Stimulated activated CD8-positive, alpha-beta memory T cell treated with anti-CD3 and anti-CD28 coated beads, Interleukin-15, amount 100 ng/mL, for 1 hour (primary cell): ENCODE measurements at places on chromosomes 3 and 15.

GRCh38 chr3:106957029-106957428 is 420.2 kb upstream of the CCDC54 start:
- DNase-seq = no peak

GRCh38 chr3:33962396-33962795 is 164.0 kb downstream of the PDCD6IP start:
- DNase-seq = no peak

DNA sequence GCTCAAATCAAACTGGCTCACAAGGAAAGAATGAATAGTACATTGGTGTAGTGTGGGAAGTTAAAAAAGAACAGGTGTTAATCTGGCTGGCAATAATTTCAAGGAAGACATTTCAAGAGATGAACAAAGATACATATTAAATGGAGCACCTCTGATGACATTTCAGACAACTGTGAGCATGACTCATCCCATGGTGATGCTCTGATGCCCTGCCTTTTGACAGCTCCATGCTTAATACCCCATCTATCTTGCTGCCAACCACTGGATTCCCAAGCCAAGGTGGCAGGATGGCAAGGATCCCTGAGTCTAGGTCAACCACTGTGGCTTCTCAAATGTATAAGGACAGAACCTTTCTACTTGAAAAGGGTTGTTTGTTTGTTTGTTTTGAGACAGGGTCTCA is 29.3 kb downstream of the LRRC2 start:
- DNase-seq = no peak

DNA sequence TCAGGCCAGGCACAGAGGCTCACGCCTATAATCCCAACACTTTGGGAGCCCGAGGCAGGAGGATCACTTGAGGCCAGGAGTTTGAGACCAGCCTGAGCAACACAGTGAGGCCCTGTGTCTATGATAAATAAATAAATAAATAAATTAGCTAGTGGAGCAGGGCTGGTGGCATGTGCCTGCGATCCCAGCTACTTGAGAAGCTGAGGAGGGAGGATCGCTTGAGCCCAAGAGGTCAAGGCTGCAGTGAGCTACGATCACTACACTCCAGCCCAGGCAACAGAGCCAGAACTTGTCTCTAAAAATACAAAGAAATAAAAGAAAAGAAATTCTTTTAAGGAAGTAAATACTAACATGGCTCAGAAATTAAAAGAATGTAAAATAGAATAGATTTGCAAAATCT is 91.8 kb downstream of the LIPC start:
- no peak for DNase-seq

GRCh38 chr3:3053974-3054373 is 56.2 kb downstream of the IL5RA start:
- no peak for DNase-seq

DNA sequence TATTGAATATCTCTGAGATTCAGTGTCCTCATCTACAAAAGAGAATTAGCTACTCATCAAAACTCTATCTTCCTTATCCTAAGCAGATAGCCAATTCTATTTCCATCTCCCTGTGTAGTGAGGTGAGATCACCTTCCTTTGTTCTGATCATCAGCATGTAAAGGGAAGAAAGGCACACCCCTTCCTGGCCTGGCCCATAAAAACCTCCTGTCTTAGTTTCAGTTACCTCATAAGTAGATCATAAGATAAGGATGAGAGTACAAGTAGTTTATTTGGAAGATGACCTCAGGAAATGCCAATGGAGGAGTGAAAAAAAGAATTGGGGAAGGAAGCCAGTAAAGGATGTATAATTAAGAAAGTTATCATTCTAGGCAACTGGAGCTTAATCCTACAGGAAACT is 114.5 kb upstream of the GADL1 start:
- no peak for DNase-seq

DNA sequence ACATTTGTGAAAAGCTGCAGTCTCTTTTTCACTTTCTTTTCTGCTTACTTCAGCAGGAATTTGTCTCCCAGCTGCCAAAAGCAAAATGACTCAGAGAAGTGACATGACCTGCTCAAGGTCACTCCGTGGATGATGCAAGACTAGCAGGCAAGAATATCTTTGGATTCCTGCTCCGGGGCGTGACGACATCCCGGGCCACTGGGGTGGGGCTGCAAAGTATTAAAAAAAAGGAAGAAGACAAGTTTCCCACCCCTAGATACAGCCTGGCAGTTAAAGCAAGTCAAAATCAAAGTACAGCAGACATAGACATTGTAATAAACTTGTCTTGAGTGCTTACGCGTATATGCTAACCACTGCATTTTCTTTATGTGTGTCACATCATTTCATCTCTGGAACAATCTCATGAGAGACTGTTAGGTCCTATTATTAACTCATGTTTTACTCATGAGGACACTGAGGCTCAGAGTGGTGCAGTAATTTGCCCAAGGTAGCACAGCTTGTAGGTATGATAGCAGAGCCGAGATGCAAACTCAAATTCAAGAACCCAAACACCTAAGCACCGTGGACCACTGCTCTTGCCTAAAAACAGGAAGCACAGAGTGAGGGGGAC is 485.2 kb upstream of the PROK2 start:
- no peak for DNase-seq

GRCh38 chr3:141094790-141095545 is 43.8 kb downstream of the SPSB4 start:
- no peak for DNase-seq

GRCh38 chr15:42456971-42457370 is 34.0 kb downstream of the ZNF106 start:
- no peak for DNase-seq

- DNase-seq = no peak
Observed at GRCh38 chr3:29976871-29977270, 629.5 kb upstream of the TGFBR2 start.

DNA sequence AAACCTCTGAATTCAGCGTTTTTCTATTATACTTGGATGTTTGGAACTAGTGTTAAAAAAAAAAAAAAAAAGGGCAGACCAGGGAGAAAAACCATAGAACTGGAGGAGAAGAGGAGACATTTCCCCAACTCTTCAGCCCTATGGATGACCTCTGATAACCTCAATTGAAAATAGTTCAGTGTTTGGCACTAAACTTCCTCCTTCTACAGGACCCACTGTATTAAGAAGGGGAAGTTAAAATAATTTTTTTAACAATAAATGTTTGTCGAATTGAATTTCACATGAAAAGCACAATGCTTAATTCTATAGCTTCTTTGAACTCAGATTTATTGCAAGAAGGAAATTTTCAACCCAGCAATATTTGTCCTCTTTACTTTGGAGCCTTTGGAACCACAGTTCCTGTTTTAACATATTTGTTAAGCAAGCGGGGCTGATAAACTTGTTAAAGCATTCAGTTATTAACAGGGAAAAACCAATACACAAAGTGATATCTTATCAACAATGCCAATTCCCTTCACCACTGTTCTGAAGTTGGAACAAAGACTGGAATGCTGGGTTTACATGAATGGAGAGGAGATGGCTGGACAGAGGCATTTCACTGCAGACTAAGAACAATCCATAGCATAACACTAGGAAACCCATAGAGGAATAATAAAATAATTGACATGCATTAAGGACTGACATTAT is 3.1 kb upstream of the A4GNT start:
- no peak for DNase-seq

GRCh38 chr3:139319428-139320402 is 24.1 kb upstream of the MRPS22 start:
- DNase-seq = no peak
